Uterus (tissue), 4 donors: ENCODE measurements at places on chromosomes 16 and 17.

GRCh38 chr17:49746791-49747490 is 17.0 kb downstream of the FAM117A start:
- H3K27ac ChIP-seq = no peak overlapping the region
- H3K4me3 ChIP-seq = no peak overlapping the region
- peaks cover 9% of the 10 kb centered on the region for H3K4me1 ChIP-seq
- H3K36me3 ChIP-seq = no peaks in the 10 kb centered on the region

GRCh38 chr16:66116163-66117002 is 250.1 kb upstream of the CDH5 start:
- no peak overlapping the region for H3K27ac ChIP-seq
- H3K4me1 ChIP-seq = no peaks in the 10 kb centered on the region
- H3K4me3 ChIP-seq = no peak overlapping the region
- H3K27me3 ChIP-seq = no peaks in the 10 kb centered on the region
- no peaks in the 10 kb centered on the region for H3K36me3 ChIP-seq

GRCh38 chr17:68399638-68400403 is 57.5 kb downstream of the WIPI1 start:
- H3K27me3 ChIP-seq = no peaks in the 10 kb centered on the region
- H3K36me3 ChIP-seq = no peaks in the 10 kb centered on the region
- H3K27ac ChIP-seq = peak overlapping the region; percentile 79
- H3K4me3 ChIP-seq = no peak overlapping the region
- no peaks in the 10 kb centered on the region for H3K4me1 ChIP-seq

DNA sequence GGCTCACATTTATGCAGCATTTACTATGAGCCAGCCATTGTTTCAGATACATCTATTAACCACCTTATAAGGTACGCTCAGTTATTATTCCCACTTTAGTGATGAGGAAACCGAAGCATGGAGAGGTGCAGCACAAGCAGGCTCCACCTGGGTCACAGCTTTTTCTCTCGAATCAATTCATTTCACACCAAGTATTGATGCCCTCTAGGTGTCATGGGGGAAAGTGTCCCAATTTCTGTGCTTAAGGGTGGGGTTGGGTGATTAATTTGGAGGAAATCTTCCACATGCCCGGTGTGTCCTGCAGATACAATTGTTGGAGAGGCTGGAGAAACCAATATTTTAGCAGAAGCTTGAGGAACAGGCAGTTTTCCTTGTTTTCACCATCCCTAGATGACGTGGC is 62.7 kb upstream of the DNAJA2 start:
- no peaks in the 10 kb centered on the region for H3K27me3 ChIP-seq
- no peak overlapping the region for H3K4me3 ChIP-seq
- no peaks in the 10 kb centered on the region for H3K4me1 ChIP-seq
- DNase-seq = no peak
- H3K27ac ChIP-seq = no peak overlapping the region

DNA sequence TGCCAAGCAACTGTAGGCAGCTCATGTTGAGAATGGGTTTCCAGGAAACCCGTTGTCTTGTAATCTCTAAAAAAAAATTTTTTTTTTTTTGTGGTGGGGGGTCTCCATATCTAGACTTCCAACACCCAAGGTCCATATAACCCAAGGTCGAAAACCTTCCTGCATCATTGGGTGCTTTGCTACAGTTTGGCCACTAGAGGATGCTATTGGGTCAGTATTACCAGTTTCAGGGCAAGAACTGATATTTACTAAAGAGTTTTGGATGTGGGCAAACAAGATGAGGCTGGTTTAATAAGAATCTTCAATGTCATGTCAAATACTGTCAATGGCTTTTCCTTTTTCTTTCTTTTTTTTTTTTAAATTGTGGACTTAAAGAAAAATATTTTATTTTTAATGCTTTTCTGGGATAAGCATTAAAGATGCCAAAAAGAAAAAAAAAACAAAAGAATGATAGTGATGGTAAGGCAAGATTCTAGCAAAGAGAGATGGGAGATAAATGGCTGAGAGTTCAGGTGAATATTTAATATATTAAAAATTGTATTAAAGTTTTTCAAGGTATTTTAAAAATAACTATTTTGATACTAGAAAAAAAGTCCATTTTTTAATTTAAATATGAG is 62.2 kb downstream of the DHRS7C start:
- H3K36me3 ChIP-seq = no peaks in the 10 kb centered on the region
- no peaks in the 10 kb centered on the region for H3K4me1 ChIP-seq
- H3K27ac ChIP-seq = no peak overlapping the region
- H3K27me3 ChIP-seq = no peaks in the 10 kb centered on the region

DNA sequence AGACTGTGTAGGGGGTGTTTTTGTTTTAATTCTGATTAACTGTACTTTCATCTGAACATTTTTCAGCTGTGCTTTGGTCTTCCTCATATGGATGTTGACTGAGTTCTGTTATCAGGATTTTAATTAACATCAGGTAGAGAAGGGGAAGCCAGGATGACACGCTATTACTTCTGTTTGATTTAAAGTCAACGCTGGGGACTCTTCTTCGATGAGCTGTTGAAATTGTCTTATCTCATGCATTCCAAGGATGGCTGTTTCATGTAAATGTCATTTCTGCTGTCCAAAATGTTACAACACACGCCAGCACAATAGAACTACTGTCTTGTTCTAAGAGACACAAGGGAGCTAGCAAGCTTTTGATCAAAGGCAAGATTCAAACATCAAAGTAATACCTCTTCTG is 263.3 kb upstream of the CDH5 start:
- no peaks in the 10 kb centered on the region for H3K27me3 ChIP-seq
- no peaks in the 10 kb centered on the region for H3K4me1 ChIP-seq
- DNase-seq = no peak
- H3K36me3 ChIP-seq = no peaks in the 10 kb centered on the region
- no peak overlapping the region for H3K4me3 ChIP-seq

DNA sequence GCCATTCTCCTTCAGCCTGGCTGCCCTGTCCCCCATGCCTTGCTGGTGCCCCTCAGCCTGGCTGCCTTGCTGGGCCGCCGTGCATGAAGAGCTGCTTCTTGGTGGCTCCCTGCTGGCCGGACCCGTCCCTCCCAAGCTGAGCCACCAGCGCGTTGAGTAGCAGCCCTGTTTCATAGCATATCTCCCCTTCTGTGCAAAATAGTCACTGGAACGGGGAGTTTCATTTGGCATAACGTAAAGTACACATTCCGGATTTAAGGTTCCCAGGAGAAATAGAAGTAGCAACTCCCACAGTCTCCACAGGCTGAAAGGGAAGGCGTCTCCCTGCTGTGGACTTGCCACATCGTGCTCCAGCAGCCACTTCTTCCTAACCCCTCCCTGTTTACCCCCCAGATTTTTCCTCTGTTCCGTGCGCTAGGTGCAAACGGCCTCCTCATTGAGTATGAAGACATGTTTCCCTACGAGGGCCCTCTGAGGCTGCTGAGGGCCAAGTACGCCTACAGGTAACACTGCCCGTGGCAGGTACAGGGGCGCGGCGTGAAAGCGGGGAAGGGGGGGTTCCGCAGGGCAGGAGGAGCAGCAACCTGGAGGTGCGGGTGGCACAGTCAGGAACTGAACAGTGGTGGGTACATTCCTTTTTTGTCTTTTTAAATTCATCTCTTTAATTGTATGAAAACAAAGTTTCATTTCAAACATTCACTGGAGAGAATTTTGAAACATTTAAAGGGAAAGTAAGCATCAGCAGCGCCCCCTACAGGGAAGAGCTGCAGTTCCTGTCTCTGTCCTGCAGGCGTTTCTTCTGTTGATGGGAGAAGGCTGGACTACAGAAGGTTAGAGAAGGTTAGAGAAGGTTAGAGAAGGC is 5.8 kb upstream of the OGFOD3 start:
- DNase-seq = peak; percentile 55
- H3K27me3 ChIP-seq = no peaks in the 10 kb centered on the region
- no peaks in the 10 kb centered on the region for H3K36me3 ChIP-seq

- no peaks in the 10 kb centered on the region for H3K4me1 ChIP-seq
- no peak overlapping the region for H3K27ac ChIP-seq
- no peaks in the 10 kb centered on the region for H3K27me3 ChIP-seq
- no peaks in the 10 kb centered on the region for H3K36me3 ChIP-seq
Observed at GRCh38 chr16:51851111-51851510, 695.8 kb downstream of the TOX3 start.

- no peaks in the 10 kb centered on the region for H3K36me3 ChIP-seq
- H3K27me3 ChIP-seq = no peaks in the 10 kb centered on the region
- H3K4me1 ChIP-seq = peaks cover 23% of the 10 kb centered on the region
- no peak overlapping the region for H3K4me3 ChIP-seq
- no peak for DNase-seq
Observed at GRCh38 chr17:38892620-38893019, 22.8 kb downstream of the LASP1 start.

GRCh38 chr17:65553646-65554552 is 7.5 kb downstream of the AXIN2 start:
- H3K27me3 ChIP-seq = no peaks in the 10 kb centered on the region
- H3K4me3 ChIP-seq = peak overlapping the region; percentile 1
- peak; percentile 39 for DNase-seq
- no peaks in the 10 kb centered on the region for H3K36me3 ChIP-seq

DNA sequence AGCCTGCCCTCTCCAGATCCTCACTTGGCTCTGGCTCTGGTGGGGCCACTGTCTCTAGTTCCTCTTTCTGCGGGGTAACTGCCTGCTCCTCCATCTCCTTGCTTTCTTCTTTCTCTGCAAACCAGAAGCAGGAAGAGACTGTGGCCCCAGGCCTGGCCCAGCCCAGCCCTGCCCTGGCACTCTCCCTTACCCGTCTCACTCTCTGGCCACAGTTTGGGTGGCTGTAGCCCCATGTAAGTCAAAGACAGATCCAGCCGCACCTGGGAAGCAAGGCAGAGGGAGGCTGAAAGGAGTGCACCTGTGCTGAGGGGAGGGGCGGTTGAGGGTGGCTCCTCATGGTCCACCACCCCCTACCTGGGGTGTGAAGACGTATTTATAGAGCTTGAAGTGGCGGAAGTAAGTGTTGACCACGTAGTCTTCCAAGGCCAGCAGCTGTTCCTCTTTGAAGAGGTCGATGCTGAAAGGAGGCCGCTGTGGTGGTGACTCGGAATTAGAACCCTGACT is 2.8 kb downstream of the CFAP119 start:
- no peak overlapping the region for H3K4me3 ChIP-seq
- H3K27ac ChIP-seq = no peak overlapping the region
- DNase-seq = no peak

DNA sequence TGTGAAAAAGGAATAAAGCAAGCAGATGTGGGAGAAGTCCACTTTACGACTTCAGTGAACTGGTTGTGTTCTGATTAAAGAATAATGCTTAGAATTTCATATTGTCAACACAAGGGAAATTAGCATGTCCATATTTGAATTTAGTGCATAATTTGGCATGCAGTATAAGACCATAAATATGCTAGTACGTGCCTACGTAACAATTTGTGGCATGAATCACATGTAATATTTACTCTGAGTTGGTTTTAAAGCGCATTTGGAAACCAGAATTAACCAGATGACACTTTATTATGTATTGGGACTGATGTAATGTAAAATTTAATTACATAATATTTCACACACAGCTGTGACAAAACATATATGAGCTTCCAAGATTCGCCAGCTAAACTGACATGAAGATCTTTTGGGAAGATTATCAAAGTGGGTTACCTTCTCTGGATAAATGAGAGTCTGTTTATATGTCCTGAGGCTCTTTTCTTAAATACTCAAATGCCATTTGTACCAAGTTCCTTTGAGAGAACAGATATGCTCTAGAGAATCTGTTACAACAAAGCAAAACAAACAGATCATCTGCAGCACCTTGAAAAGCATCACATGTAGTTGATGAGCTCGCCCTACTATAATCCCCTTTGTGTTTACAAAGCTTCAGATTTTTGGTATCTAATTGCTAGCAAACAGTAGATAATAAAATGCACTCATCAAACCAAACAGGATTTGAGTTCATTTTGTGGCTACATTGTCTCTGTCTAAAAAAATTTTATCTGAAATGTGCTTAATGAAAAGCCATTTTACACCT is 1468.6 kb downstream of the CDH11 start:
- no peak for DNase-seq
- no peaks in the 10 kb centered on the region for H3K27me3 ChIP-seq
- H3K36me3 ChIP-seq = no peaks in the 10 kb centered on the region
- no peaks in the 10 kb centered on the region for H3K4me1 ChIP-seq
- H3K4me3 ChIP-seq = no peak overlapping the region

DNA sequence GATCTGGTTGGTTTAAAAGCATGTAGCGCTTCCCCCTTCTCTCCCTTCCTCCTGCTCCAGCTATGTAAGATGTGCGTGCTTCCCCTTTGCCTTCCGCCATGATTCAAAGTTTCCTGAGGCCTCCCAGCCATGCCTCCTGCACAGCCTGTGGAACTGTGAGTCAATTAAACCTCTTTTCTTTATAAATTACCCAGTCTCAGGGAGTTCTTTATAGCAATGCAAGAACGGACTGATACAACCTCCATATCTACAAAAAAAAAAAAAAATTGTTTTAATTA is 16.6 kb upstream of the PDXDC1 start:
- no peak overlapping the region for H3K27ac ChIP-seq
- no peaks in the 10 kb centered on the region for H3K27me3 ChIP-seq
- H3K36me3 ChIP-seq = no peaks in the 10 kb centered on the region
- no peak overlapping the region for H3K4me3 ChIP-seq
- no peaks in the 10 kb centered on the region for H3K4me1 ChIP-seq

- no peaks in the 10 kb centered on the region for H3K36me3 ChIP-seq
- no peak overlapping the region for H3K27ac ChIP-seq
- H3K27me3 ChIP-seq = no peaks in the 10 kb centered on the region
- H3K4me3 ChIP-seq = no peak overlapping the region
Observed at GRCh38 chr17:36816214-36816906, 120.9 kb upstream of the LHX1 start.

DNA sequence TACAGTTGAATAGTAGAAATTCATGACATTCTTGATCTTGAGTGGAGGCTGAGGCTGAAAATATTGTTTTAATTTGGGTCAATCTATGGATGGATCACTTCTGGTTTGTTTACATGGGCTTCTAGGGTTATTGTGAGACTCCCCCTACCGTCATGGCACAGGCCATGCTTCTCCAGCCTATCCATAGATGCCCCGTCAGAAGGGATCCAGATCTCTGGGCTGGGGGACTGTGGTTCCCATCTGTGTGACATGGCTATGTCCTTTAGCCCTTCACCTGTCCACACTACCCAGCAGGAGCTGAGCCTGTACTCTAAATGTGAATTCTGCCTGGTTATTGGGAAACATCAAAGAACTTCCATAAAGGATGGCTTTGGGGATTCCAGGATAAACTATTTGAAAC is 160.4 kb downstream of the ABCC12 start:
- H3K4me3 ChIP-seq = no peak overlapping the region
- DNase-seq = no peak
- no peaks in the 10 kb centered on the region for H3K27me3 ChIP-seq
- no peak overlapping the region for H3K27ac ChIP-seq
- H3K36me3 ChIP-seq = no peaks in the 10 kb centered on the region
- no peaks in the 10 kb centered on the region for H3K4me1 ChIP-seq

DNA sequence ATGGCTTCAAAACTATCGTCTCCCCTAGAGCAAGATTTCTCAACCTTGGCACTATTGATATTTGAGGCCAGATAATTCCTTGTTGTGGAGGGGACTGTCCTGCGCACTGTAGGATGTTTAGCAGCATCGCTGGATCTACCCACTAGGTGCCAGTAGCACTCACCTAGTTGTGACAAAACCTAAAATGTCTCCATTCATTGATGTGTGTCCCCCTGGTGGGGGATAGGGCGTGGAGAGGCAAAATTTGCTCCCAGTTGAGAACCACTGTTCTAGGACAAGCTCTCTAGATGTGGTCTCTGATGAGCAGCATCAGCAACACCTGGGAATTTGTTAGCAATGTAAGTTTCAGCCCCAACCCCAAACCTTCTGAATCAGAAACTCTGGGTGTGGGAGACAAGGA is 259.0 kb downstream of the XYLT1 start:
- no peaks in the 10 kb centered on the region for H3K36me3 ChIP-seq
- no peak overlapping the region for H3K27ac ChIP-seq
- no peak overlapping the region for H3K4me3 ChIP-seq
- no peaks in the 10 kb centered on the region for H3K4me1 ChIP-seq
- no peak for DNase-seq
- no peaks in the 10 kb centered on the region for H3K27me3 ChIP-seq

- DNase-seq = no peak
- H3K4me1 ChIP-seq = peaks cover 9% of the 10 kb centered on the region
- H3K27me3 ChIP-seq = no peaks in the 10 kb centered on the region
- peak overlapping the region; percentile 29 for H3K27ac ChIP-seq
- no peaks in the 10 kb centered on the region for H3K36me3 ChIP-seq
Observed at GRCh38 chr16:78390092-78390491, 290.6 kb downstream of the WWOX start.
